GOT3 (cell line): ENCODE measurements at places on chromosomes 12 and 14.

- no peak for DNase-seq
Observed at GRCh38 chr14:91872517-91873470, 5.5 kb upstream of the TC2N start.

- no peak for DNase-seq
Observed at GRCh38 chr12:34264110-34264509, 241.8 kb downstream of the ALG10 start.

DNA sequence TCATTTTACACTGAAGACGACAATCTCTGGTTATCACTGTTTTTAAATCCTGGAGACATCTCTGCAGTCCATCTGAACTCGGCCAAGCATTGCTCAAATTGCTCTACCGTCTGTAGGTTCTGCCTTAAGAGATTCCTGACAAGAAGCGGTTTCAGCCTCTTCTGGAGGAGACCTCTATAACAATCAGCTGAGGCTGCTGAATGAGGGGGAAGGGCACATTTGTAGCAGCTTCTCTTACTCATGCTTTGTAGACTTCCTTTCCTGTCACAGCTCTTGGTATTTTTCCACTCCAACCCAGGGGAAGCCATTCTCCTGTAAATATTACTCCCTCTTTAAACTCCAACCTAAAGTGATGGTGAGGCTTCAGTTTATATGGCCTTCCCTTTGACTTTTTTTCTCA is 3.0 kb downstream of the ARG2 start:
- DNase-seq = no peak

GRCh38 chr14:99616832-99617800 is 13.1 kb upstream of the CCDC85C start:
- DNase-seq = no peak

DNA sequence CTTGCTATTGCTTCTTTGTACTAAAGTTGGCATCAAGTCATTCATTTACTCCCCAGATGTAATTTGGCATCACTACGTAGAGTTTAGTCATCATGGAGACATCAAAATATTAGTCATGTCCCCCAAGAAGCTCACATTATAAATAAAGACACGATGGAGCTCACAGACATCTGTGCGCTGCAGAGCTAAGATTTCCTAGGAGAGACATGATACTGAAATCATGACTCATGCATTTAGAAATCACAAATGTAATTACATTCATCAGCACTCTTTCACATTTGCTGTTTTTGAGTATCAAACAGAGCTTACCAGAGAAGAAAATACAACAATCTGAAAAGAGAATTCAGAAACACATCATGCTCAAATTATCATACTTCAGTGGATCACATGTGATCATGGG is 169.8 kb downstream of the LRIG3 start:
- peak; percentile 64 for DNase-seq

GRCh38 chr12:82959821-82960220 is 273.1 kb downstream of the TMTC2 start:
- no peak for DNase-seq
